A673 (cell line): ENCODE measurements at places on chromosomes 6 and 20.
A peak's percentile ranks its signal among the peaks of the same experiment; 100 is the strongest.

- no peak for DNase-seq
These were observed 23.5 kb downstream of the SLC17A4 start for GRCh38 chr6:25777856-25778649.

GRCh38 chr6:27871924-27872638, 40.1 kb downstream of the OR2B2 start:
- peak; percentile 97 for DNase-seq

- no peak for DNase-seq
These were observed 97.8 kb upstream of the HDAC2 start for GRCh38 chr6:114068771-114069170.

DNA sequence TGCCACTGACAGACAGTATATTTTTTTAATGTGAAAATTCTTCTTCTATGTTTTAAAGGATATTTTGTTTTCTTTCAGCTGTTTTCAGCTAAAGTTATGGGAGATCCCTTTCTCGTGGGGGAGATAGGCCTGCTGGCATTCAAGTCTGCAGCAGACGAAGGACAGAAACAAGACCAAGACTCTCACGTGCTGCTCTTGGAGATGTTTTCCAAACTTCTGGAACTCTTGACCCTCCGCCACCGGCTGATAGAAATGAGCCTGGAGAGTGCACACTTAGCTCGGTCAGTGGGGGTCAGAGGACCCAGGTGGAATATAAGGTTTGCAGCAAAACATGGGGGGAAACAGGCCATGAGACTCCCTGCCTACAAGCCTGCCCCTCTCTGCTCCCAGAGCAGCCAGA, 120.5 kb downstream of the CD164 start:
- DNase-seq, result no peak

DNA sequence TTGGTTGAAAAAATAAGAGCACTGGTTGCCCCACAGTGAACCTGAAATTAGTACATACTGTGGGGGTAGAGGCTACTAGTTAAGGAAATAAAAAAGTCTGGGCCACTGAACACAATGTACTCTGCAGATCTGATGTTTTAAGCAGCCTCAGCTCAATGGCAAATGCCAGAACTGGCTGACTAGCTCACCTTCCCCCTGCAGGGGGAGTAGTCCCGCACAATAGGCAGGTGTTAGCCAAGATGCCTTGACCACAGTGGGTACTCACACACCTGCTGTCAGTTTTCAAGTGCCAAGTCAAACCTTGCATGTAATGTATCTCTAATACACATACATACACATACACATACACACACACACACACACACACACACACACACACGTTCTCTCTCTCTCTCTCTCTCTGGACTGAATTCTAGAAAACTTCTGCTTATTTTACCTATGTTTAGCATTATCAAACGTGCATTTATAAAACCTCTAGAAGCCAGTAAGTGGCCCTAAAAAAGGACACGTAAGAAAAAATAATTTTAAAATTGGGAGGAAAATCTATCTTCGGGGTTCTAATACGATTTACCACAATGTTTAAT, 36.1 kb downstream of the GMDS start:
- peak; percentile 14 for DNase-seq

DNA sequence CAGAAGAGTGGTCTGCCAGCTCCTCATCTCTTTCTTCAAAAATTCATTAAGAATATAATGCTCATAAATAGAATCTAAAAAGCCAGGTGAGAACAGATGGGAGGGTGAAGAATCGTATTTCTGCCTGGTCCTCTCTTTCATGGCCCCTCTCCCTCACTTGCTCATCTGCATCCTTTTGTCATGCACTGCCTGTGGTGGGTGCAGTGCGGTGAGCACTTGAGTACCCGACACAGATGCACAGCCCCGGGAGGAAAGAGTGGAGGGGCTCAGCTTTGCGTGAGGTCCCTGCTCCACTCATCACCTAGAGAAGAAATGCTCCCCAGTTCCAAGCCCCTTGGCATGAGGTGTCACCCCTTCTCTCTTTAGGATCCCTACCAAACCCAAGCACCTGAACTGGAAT, 58.1 kb upstream of the GLP1R start:
- DNase-seq, result no peak

GRCh38 chr20:38863024-38863851, 57.7 kb downstream of the PPP1R16B start:
- no peak for DNase-seq

DNA sequence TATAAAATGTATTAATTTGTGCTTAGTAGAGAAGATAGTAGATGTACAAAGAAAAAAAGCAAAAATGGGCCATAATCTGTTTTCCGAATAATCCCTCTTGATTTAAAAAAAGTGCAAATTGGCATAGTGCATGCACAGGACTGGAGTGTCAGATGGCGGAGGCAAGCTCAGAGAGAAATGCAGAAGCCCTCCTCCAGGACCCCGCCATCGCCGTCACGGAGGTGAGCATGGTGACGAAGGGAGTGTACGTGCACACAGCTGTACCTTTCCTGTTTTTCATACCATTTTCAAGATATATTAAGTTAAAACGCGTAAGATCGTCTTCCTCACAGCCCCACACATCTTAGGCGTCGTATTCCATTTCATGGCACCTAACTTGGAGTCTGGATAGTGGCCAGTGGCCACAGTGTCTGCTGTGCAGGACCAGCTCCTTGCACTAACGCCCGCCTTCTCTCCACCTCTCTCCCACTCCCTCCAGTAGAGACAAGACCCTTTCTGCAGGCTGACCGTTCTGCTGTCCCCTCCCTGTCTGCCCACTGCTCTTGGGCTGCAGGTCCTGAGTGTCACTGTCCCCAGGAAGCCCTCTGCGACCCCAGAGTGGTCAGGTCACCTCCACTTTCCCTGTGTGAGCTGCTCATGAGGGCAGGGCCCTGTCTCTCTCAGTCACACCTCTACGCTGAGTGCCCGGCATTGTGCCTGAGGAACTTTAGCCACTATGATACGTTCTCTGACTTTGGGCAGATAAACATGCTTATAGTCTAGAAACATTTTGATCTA, 9.8 kb downstream of the DUSP22 start:
- DNase-seq, result no peak

DNA sequence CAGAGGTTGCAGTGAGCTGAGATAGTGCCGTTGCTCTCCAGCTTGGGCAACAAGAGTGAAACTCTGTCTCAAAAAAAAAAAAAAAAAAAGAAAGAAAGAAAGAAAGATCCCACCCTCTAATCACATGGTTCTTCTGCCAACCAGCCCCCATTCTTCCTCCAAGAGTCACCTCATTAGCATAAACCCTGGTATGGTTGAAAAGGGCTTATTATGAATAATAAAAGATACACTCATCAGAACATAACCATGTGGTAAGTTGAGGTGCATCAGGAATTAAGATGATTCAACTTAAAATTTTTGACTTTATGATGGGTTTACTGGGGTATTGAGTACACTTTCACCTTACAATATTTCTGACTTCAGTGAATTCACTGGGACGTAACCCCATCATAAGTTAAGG, 793 bp upstream of the TRIM40 start:
- DNase-seq, result no peak

DNA sequence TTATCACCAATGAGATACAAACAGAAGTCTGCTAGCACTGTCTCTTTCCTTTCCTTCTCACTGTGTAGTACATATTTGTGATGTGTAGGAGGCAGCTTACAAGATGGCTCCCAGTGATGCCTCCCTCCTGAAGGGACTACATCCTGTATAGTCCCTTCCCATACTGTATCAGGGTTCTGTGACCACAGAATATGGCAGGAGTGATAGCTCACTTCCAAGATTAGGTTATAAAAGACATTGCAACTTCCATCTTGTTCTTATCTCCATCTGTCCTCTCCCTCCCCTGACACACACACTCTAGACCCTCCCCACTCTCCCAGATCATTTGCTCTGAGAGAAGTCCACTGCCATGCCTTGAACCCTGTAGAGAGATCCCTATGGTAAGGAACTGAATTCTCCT, 38.0 kb downstream of the SESN1 start:
- no peak for DNase-seq

- DNase-seq, result peak; percentile 69
These were observed 19.1 kb upstream of the CHMP4B start for GRCh38 chr20:33791959-33792597.

DNA sequence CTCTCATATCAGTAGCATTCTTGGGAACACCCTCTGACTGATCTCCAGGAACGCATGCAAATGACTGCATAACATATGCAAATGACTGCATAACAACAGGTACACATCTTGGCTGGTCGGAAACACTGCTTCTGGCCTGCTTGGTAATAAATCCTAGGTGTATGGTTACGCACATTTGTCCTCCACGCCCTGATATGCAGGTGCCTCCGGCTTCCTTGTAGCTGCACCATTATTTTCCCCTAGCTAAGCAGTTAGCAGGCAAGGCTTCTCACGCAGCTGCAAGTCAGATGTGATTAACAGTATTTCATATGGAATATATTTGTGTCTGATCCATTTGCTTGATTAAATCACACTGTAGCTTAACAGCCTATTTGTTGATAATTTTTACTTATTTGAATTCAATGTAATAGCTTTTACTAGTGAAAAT, 5.9 kb downstream of the RPS6KA2 start:
- DNase-seq, result no peak

DNA sequence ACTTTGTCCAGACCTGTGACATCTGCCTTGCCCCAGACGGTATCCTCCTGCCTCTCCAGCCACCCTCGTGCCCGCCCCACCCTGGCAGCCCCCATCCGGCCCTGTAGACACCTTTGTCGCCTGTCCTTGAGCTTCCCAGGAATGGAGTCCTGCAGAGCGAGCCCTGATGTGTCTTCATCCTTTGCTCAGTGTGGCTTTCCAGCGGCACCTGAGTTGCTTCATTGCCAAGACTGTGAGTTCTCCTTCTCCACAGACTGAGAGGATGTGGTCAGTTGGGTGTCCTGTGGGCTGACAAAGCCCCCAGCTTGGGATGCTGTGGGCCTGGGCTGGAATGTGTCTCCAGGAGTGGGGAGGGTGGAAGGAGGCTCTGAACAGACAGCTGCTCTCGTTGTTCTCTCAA, 1.7 kb upstream of the CST4 start:
- DNase-seq, result no peak

GRCh38 chr6:135616655-135617054, 119.1 kb upstream of the AHI1 start:
- DNase-seq, result no peak

GRCh38 chr6:20227350-20227749, 15.1 kb upstream of the MBOAT1 start:
- DNase-seq, result no peak

DNA sequence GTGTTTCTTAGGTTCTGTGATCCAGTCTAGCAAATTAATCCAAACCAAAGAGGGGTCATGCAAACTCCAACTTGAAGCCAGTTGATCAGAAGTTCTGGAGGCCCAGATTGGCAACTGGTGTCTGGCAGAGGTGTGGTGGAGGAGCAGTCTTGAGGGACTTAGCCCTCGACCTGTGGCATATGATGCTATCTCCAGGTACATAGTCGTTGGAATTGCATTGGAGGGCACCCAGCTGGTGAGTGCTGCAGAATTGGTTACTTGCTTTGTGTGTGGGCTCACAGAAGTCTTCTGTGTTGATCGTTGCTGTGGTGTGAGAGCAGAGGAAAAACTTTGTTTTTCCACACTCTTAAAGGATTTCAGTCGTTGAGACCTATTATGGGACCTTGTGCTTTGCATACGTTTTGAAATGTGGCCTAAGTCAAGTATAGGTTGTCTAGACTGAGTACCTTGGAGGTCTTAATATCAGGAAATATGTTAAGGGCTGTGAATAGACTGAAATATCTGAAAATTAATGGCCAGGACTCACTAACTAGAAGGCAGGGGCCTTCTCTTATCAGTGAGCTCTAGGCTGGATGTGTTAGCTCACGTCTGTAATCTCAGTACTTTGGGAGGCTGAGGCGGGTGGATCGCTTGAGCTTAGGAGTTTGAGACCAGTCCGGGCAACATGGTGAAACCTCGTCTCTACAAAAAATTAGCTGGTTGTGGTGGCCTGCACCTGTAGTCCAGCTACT, 7.8 kb downstream of the PANK2 start:
- no peak for DNase-seq

- no peak for DNase-seq
These were observed 492.0 kb upstream of the NRSN1 start for GRCh38 chr6:23633996-23634395.

- no peak for DNase-seq
These were observed 86.7 kb downstream of the BMP6 start for GRCh38 chr6:7812623-7813022.

DNA sequence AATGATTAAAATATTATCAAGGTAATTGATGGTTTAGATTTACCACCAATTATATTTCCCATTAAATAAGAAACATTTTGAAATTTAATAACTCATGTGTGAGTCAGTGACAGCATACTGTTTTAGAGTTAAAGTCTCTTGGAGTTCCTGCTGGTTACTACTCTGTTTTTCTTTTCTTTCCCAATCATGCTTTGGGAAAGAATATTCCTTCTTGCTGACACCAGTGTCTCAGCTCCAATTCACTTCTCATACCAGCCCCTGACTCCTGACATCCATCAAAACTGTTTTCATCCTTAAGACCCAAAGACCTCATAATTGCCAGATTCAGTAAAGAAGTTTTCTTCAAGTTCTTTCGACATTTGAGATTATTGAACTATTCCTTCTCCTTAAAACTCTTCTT, 50.3 kb downstream of the AIG1 start:
- DNase-seq, result no peak

DNA sequence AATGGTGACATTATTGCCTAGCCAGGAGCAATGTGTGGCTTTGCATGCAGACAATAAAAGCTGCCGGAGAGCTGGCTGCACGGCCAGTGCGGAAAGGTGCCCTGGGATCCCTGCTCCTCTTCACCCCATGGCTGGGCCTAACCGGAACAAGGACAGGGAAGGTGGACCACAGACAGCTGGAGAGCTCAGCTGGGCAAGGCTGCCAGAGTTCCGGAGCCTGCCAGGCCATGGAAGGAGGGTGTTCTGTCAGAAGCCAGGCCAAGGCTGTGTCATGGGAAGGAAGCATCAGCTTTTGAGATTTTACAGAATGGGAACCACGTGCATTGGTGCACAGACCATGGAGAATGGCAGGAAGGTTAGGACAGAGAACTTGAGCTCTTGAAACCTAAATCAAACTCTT, 25.0 kb downstream of the MAP1LC3A start:
- DNase-seq, result no peak

DNA sequence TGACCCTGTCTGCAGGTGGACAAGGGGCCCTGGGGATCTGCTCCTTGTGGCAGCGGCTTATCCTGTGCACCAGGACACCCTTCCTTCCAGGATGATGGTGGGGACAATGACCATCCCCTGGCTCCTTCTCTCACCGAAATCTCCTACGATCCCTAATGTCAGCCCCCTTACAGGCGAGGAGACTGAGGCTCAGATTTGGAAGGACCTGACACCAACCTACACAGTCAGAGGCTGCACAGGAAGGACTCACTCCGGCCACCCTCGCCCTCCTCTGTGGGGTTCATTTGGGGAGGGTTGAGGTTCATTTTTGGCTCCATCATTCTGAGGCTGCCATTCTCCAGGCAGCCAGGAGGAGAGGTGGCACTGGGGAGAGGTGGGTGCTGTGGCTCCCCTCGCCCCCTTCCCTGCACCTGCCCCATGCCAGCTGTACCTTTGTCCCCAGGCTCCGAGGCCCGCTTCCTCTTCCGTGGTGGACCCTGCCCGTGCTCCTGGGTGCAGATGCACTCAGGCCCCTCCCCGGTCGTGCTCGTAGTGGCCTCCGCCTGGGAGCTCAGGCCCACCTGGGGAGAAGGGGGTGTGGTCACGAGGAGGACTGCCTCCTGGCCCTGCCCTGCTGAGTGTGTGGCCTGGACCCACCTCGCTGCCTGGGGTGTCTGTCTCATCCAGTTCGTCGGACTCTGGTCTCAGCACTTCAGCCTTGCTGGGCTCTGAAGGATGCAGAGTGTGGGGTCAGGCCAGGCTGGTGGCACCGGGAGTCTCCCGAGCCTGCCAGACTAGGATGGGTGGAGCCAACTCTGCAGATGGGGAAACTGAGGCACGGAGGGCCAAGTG, 5.3 kb upstream of the CABLES2 start:
- DNase-seq, result no peak
